Prostate gland (tissue), 2 donors: ENCODE measurements at places on chromosomes 2 and 18.

DNA sequence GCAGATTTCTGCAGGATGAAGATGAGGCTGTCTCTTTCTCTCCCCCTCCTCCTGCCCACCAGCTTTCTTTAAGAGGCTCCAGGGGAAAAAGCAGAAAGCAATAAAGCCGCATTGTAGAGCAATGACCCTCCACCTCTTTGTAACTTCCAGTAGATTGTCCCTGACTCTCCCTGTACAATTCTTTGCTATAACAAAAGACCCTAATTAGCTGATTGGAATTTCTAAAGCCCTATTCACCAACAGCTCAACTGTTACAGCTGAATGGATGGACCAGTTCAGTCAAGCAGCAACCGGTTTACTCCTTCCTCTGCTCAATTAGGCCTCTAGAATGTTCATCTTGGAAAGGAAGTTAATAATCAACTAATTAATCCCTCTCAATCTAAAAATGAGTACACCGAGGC, 301.0 kb downstream of the STK39 start:
- no peak for DNase-seq

GRCh38 chr2:231514951-231515297, 15.3 kb downstream of the NMUR1 start:
- DNase-seq: no peak

DNA sequence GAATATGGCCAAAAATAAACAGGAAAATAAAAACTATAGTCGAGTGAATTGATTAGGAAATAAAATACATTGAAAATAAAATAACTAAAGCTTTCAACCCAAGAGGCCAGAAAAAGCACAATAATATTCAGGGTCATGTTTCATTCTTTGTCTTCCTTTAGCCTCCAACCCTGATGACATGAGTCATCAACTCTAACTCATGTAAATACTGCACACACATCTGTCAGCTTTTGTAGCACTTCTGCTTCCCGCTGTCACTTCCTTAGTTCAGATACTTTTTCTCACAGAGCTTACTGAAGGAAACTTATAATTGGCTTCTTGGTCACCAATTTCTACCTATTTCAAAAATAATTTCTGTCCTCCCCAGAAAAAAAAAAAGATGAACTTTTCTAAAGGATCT, 112.8 kb downstream of the UPP2 start:
- no peak for DNase-seq

- DNase-seq: peak; percentile 90
Observed at GRCh38 chr18:65906621-65907034, 155.8 kb downstream of the CDH7 start.

GRCh38 chr18:48683661-48684060, 144.8 kb downstream of the CTIF start:
- DNase-seq: no peak
